ENCODE measurements at places on chromosomes 6 and 20.
A peak's percentile ranks its signal among the peaks of the same experiment; 100 is the strongest.

DNA sequence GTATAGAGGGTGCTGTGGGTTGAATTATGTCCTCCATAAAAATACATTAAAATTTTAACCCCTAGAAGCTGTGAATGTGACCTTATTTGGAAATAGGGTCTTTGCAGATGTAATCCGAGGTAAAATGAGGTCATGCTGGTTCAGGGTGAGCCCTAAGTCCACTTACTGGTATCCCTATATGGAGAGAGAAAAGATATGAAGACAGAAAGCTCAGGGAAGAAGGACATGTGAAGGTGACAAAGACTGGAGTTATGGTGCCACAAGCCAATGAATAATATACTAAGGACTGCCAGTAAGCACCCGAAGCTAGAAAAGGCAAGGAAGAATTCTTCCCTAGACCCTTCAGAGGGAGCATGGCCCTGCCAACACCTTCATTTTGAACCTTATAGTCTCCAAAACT, 50.2 kb downstream of the PLN start:
- no peak for DNase-seq

DNA sequence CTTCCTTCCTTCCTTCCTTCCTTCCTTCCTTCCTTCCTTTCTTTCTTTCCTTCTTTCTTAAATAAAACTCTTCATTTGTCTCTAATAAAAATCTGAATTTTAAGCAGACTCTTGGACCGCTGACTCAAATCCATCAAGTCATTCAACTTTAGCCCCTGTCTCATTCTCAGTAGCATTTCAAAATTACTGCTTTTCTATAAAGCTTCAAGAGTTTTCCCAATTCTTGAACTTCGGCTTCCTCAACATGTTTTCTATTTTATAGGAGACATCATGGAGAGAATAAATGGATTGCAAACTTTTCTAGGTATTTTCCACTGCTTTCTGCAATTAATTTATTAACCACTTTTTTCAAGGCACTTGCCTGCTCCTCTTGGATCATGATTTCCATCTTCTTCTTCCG, 497.1 kb upstream of the GJE1 start:
- no peak for DNase-seq

DNA sequence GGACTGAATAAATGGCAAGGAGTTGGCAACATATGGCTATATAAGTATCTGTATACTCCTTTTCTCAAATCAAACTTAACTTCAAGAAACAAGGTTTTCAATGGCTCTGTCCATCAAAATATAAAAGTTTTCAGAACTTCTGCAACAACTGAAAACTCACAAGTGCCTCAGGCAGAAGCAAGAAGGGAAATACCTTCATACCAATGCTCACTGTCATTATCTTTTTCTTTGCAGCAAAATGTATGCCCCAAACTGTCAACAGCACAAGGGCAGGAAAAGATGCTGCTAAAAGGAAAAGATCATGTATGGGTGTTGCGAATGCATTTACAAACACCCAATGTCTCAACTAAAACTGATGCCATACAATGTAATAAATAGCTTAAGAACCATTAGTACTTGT, 45.9 kb downstream of the PTPRK start:
- no peak for DNase-seq

DNA sequence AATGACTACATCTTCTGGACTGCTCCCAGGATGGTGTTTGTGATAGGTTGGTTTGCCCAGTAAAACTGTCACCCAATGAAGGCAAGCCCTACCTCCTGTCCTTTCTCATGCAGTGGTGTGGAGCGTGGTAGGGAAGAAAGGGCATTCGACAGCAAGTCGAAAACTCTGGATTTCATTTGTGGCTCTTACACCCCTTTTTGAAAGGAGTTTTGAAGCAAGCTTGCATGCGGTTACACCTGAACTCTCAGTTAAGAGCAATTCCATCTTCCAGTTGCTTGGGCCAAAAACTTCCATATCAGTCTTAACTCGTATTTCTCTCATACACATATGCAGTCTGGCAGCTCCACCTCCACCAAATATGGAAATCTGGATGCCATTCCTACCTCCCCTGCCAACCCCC, 19.7 kb upstream of the SLC22A2 start:
- no peak for DNase-seq

GRCh38 chr6:114471450-114471849, 128.6 kb upstream of the HS3ST5 start:
- no peak for DNase-seq

DNA sequence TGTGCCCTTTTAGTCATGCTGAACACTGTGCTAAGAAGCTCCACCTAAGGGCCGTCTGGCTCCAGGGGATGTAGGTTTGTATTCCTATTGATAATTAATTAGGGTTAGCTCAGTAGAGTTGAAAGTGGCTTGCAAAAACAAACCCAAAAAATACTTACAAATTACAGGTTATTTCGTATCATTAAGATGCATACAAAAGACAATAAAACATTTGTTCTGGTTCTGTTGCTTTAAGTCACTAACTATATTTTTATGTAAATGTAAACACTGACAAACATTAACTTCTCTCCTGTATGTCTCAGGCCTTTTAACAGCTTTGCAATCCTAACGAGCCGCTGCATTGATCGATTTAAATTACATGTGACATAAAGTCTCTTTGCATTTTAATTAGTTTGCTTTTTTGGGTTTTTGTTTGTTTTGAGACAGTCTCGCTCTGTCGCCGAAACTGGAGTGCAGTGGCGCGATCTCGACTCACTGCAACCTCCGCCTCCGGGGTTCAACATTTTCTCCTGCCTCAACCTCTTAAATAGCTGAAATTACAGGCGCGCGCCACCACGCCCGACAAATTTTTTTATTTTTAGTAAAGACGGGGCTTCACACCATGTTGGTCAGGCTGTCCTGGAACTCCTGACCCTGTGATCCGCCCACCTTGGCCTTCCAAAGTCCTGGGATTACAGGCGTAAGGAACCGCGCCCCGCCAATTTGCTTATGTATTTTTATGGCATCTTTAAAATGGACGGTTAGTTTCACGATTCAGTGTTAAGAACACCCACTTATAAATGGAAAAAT, 110.9 kb downstream of the HFE start:
- DNase-seq: peak; percentile 53

DNA sequence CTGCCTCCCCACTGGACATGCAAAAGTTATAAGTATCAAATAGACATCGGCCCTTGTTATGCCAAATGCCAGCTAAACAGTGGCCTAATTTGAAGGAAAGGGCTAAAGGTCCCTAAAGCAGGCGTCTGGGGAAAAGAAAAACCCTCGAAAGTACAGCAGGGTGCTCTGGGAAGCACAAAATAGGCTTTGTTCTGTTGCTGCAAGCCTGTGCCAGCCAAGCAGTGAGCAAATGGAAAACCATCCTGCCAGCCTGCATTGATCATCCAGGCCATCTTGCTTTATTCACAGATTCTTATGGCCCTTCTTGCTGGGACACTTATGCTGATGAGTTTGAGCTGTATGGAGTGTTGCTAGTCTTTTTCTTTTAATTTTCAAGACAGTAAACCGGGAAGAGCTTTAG, 62.2 kb upstream of the PLEKHG1 start:
- DNase-seq: no peak

DNA sequence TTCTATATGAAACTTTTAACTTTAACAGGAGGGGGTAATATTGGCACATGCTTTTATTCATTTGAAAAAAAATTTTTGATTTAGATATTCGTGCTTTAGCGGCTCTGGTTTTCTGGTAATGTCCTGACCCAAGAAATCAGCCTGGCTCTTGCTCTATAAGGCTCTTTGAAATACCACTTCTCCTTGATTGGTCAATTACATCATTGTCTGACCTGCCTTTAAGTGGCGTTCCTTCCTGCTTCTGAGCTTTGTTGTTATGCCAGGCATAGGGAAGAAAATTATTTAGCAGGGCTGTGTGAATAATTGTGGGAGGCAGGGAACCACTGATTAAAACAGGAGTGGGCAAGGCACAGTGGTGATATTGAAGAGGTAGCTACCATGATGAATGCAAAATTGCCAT, 3.9 kb downstream of the RNF144B start:
- no peak for DNase-seq

- DNase-seq: no peak
Measured at GRCh38 chr20:62127799-62128198, 5.5 kb downstream of the LSM14B start.

DNA sequence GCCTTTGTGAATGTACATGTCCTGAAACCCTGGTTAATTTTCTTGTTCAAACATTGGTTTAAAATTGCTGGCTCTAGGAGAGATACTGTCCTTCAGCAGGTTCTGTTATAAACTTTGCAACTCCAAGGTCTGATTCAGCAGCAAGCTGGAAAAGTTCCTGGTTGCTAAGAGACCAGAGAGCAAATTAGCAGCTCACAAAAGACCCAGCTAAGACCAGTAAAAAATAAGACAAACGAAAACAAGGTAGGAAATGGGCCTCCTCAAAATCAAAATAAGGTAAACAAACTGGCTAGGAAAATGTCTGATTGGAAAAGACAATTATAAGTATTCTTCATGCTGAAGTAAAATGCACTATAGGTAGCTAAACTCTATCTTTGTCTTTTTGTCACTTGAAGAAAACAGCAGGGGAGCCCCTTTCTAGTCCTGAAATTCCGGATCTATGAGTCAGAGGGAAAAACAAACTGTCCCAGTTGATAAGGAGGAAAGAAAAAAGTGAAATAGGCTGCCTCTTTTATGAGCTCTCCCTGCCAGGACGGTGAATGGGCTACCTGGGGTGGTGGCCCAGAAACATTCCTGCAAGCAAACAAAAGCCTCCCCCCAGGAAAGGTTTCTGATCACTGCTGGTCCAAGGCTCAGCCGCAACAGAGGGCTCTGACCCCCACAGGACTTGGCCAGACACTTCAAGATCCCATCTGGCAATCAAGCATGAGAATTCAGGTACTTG, 41.6 kb downstream of the UNC5CL start:
- DNase-seq: no peak

- no peak for DNase-seq
Measured at GRCh38 chr6:102051720-102052119, 658.2 kb downstream of the GRIK2 start.

- DNase-seq: no peak
Measured at GRCh38 chr6:138287144-138287955, 69.1 kb upstream of the PBOV1 start.

DNA sequence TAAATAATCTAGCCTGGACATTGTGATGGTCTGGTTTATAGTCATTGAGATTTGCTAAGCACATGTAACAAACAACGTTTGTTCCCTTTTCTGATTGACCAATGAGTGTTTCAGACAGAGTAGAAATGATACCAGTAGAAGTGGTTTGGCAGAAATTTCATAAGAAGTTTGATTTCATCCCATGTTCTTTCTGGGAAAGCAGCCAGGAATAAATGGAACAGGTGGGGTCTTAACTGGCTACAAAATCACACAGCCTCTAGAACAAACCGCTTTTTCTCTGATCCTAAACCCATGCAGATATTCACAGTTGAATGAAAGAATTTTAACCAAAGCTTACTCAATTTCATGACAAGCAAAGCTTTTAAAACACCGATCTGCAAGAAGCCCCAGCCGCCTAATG, 227.5 kb downstream of the UST start:
- no peak for DNase-seq

- DNase-seq: no peak
Measured at GRCh38 chr20:57779401-57780003, 69.7 kb upstream of the PMEPA1 start.

GRCh38 chr20:16583474-16583873, 10.2 kb upstream of the KIF16B start:
- DNase-seq: no peak

DNA sequence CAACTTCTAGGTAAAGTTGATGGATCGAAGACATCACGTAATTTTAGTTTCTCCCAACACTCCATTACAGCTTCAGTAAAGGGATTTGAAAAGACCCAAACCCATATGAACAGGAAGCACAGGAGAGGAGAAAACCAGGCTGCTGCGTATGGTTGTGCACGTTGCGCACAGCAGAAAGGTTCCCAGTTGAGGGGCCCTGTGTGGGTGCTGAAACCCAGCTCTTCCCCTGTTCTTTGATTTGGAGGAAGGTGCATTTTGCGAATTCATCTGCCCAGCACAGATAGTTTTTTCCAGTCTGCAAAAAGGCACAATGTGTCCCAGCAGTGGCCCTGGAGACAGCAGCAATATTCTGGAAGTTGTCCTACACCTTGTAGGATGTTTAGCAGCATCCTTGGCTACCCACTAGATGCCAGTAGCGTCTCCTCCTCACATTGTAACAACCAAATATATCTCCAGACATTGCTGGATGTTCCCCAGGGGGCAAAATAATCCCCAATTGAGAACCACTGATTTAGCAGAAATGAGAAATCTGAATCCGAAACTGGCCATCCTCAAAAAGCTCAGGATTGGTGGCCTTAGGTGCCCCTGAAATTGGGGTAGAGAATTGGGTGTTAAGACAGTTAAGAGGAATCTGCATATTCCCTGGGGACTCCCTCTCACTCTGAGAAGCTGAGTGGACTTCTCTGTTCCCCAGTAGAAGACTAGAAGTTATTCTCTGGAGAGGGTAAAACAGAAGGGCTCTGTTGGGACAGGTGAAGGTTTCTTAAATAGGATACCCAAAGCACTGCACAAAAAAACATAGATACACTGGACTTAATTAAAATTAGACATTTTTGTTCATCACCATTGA, 12.2 kb downstream of the SUN5 start:
- no peak for DNase-seq

DNA sequence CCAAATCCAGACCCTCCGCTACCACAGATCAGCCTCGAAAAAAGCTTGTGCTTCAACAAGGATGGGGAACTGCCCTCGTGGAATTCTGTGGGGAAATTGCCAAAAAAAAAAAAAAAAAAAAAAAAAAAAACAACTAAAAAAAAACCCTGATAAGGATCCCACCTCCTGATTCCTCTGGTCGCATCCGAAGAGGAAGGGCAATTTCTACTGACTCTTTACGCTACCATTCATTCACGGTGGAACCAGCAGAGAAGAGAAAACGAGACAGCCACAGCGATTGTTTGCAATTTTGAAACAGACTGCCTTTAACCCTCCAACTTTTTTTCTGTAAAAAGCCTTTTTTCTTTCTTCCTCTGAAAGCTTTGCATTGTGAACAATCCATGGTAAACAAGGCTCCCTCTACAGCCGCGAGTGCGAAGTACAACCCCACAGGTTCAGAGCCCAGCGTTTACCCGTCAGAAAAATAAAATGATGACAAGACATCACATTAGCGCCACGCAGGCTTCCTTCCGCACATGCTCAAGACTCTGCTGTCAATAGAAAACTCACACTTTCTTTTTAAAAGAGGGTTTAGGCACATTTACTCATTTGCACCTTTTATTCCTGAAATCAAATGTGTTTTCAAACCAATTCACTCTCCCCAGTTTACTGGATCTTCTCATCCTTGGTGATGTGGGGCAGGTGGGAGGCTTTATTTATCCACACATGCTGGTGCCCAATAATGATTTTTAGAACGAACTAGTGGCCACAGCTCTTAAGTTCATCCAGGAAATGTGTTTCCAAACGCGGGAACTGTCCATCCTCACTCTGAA, 100.0 kb downstream of the NOL4L start:
- DNase-seq: peak; percentile 80

Data from uterus (tissue), 4 donors.